Stimulated activated CD4-positive, alpha-beta T cell treated with anti-CD3 and anti-CD28 coated beads, Interleukin-1b, Interleukin-23, amount 100 ng/mL, for 1 hour (primary cell): ENCODE measurements at places on chromosomes 1 and 21.

GRCh38 chr1:27520651-27521050, 30.7 kb upstream of the WASF2 start:
- no peak for DNase-seq

DNA sequence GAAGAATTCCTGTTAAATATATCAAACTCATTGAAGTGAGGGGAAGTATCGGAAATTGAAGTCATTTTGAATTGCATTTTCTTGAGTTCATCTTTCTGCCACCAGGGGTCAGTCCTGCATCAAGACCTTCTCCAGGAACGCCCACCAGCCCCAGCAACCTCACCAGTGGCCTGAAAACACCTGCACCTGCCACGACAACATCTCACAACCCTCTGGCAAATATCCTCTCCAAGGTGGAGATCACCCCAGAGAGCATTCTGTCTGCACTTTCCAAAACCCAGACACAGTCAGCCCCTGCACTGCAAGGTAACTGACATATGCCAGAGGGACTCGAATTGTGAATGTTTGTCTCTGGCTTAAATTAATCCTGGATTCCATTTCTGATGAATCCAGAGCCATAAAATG, 22.8 kb upstream of the TARS2 start:
- DNase-seq, result peak; percentile 52

DNA sequence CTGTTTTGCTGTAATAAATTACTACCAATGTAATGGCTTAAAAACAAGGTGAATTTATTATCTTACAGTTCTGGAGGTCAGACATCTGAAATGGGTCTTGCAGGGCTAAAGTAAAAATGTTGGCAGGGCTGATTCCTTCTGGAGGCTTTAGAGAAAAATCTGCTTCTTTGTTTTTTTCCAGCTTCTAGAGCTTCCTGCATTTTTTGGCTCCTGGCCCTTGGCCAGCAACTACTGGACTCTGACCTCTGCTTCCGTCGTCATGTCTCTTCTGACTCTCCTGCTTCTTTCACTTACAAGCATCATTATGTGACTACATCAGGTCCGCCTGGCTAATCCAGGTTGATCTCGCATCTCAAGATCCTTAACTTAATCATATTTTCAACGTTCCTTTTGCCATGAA, 350.9 kb downstream of the S1PR1 start:
- DNase-seq, result no peak

GRCh38 chr1:94805912-94806311, 14.2 kb upstream of the SLC44A3 start:
- DNase-seq, result peak; percentile 21

DNA sequence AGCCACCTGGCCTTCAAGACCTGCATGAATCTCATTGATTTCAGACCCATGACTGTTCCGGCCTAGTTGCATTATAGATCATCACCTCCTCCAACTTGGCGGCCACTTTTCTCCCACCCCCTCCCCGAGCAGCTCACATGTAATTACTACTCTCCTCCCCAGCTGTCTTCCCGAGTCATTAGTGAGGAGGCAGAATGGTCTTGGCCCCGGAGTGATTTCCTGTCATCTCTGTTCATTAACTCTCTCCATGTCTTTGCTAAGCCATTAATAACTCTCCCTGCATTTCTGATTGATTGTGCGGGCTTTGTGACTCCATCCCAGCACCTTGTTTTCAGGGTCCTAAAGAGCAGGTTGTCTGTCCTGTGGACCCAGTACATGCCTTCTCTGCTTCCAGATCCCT, 75.6 kb upstream of the CNTN2 start:
- DNase-seq, result no peak
